Activated CD8-positive, alpha-beta memory T cell treated with anti-CD3 and anti-CD28 coated beads for 1 hour (primary cell): ENCODE measurements at places on chromosomes 2 and 18.

DNA sequence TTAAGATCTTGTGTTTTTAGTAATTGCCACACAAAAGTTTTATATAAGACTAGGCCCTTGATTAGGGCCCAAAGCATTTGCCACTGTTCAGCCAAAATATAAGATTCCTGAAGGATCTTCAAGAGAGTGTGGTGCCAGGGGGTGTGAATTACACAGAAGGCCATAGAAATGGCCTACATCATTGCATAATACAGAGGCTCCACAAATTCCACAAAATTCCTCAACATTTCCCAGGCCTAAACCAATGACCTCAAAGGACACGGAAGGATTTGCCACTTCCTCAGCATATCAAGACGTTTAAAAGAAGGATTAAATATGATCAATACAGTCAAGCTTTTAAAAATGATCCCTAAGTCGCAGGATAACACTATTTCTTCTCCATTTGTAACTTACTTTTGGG, 24.1 kb downstream of the COL6A3 start:
- no peak for DNase-seq

- no peak for DNase-seq
These were observed 45.2 kb downstream of the CYP1B1 start for GRCh38 chr2:38030635-38031355.

DNA sequence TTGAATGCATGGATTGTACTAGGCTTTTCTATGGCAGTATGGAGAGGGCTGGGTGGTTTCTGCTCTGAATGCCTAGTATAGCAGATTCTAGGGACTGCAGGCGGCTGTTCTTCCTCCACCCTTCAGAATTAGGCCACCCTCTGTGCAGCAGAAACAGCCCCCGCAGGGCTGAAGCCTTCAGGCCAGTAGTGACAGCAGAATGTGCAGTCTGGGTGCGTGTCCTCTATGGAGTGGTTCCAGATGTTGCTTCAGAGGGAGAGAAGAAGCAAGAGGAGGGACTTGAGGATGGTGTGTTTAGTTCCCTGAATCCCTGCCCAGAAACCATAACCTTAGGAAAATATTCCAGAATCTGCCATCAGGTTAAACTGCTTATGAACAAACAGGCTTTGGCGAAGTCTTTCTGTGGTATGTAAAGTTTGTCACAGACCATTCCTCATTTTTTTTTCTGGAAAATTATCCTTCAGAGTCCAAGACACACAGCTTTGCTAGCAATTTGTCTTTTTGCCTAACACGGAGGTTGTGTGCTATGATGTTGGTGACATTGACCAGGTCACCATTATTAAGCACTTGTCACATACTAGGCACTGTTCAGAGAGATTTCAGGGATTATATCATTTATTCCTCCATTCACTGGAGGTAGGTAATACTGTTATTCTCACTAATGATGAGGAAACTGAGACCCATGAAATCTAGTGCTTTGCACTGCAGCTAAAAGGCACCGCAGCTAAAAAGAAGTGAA, 21.1 kb downstream of the CASP10 start:
- DNase-seq = no peak

GRCh38 chr2:46368401-46368800, 71.2 kb downstream of the EPAS1 start:
- DNase-seq = no peak
